GM23248 (cell line): ENCODE measurements at places on chromosomes 11 and 22.

GRCh38 chr11:113077379-113077778 lies 116.2 kb downstream of the NCAM1 start:
- no peak for DNase-seq

- DNase-seq: peak; percentile 45
These were observed 60.6 kb upstream of the E2F8 start for GRCh38 chr11:19301361-19301760.

- no peak for DNase-seq
These were observed 1.8 kb downstream of the LDHAL6A start for GRCh38 chr11:18457450-18457849.

DNA sequence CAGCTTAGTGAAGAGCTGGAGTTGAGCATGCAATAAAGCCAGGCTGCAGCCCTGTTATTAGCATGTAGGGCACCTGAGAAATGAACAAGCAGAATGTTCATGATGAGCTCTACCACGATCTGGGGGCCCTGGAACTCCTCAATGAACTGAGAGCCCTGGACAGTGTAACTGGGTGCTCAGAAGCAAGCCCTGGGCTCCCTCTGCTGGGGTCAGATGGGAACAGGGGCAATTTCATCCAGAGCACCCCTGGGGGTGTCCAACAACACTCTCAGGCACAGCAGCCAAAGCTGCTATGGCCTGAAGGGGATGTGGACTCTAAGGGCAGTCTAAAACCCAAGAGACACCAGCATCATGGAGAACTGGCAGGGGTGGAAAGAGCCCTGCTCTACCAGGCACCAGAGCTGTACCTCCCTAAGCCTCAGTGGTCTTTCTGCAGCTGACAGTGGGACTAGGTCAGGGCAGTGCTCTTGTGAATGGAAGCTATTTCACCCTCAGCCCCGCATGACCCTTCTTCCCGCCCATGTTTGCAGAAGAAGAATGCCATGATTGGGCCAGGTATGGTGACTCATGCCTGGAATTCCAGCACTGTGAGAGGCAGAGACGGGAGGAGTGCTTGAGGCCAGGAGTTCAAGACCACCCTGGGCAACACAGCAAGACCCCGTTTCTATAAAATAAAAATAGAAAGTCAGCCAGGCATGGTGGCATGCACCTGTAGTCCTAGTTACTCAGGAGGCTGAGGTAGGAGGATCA lies 28.9 kb downstream of the THOC5 start:
- peak; percentile 47 for DNase-seq

- DNase-seq: no peak
These were observed 14.3 kb downstream of the MUC5B start for GRCh38 chr11:1237128-1237580.

GRCh38 chr22:27962268-27963044 lies 43.4 kb upstream of the PITPNB start:
- peak; percentile 14 for DNase-seq

DNA sequence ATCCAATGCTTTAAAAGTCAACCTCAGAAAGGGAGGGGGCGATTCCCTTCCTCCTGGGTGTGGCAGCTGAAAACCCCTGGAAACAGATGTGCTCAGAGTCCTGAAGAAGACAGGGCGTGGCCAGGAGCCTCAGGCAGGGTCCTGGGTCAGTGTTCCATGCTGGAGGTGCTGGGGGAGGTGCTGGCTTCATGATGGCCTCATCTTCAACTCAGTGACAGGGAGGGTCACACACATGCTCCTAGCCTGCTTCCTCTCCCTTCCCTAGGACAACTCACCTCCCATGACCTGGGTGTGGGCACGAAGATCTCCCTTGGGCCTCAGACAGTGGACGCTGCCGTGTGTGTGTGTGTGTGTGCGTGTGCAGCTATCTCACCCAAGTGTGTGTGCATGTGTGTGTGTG lies 245.6 kb upstream of the B3GAT1 start:
- DNase-seq: no peak

DNA sequence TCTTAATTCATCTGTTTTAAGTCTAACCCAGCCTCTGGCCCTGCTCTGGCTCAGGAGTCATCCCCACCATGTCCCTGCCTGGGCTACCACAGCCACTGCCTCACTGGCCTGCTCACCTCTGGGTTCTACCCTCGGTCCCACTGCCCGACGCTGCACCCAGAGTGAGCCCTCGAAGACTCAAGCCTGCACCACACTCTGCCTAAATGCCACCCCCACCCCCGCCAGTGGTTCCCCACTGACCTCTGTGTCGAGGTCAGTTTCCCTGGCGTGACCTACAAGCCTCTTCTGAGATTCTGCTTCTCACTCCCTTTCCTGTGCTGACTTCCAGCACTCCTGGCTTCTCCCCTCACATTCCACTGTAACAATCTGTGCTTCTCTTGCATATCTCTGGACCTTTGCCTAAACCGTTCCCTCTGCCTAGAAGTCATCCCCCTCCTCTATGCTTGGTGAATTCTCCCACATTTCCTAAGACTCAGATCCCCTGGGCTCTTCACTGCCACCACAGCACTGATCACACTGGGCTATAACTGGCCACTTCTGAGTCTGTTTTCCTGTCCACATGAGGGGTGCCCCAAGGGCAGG lies 12.5 kb upstream of the PDE2A start:
- peak; percentile 42 for DNase-seq

DNA sequence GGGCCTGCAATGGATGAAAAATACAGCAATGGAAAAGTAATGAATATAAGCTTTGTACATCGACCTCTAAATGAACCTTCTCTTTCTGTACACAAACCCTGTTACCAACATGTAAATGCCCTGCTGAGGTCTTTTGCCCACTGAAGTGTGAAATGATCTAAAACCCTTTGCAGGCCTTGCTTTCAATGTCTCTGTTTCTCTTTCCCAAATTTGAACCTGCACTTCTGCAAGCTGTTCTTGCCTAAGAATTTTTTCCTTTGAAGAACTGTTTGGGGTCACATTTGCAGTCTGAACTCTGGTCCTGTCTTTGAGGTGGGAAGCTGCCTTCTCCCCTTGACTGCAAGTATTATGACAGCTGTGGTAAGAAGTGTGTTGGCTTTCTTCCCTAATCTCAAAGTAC lies 1237.1 kb downstream of the FAM181B start:
- DNase-seq: no peak

- no peak for DNase-seq
These were observed 724.5 kb upstream of the RAG2 start for GRCh38 chr11:37322333-37323194.

- DNase-seq: no peak
These were observed 5.7 kb upstream of the HINFP start for GRCh38 chr11:119115484-119116234.

GRCh38 chr11:133808393-133809140 lies 36.7 kb downstream of the SPATA19 start:
- no peak for DNase-seq

- peak; percentile 77 for DNase-seq
These were observed 11.1 kb downstream of the POLR3H start for GRCh38 chr22:41532908-41533825.

- DNase-seq: no peak
These were observed 32.4 kb upstream of the CD44 start for GRCh38 chr11:35106595-35106994.

- DNase-seq: peak; percentile 38
These were observed 20.6 kb downstream of the POLR3H start for GRCh38 chr22:41523464-41524221.

GRCh38 chr11:102279641-102280170 lies 37.6 kb upstream of the BIRC3 start:
- DNase-seq: peak; percentile 61

GRCh38 chr22:19827341-19828034 lies 27.2 kb downstream of the GNB1L start:
- no peak for DNase-seq

- no peak for DNase-seq
These were observed 24.1 kb downstream of the KCNE3 start for GRCh38 chr11:74443071-74443864.

DNA sequence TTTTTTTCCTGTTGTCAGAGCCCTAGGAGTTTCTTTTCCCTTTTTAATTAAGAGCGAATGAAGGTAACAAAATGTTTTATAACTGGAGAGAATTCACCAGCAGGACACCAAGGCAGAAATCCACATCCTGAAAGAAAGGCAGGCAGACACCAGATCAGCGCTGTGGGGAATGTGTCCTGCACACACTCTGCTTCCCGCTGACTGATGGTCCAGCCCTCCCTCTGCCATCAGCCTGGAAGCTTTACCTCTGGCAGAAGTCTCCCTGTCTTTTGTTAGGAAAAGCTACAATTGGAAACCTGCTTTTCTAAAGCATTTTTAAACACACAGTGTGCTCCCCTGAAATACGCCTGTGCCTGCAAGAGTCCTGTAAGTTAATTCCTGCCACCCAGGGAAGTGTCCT lies 638.5 kb downstream of the NTM start:
- no peak for DNase-seq

DNA sequence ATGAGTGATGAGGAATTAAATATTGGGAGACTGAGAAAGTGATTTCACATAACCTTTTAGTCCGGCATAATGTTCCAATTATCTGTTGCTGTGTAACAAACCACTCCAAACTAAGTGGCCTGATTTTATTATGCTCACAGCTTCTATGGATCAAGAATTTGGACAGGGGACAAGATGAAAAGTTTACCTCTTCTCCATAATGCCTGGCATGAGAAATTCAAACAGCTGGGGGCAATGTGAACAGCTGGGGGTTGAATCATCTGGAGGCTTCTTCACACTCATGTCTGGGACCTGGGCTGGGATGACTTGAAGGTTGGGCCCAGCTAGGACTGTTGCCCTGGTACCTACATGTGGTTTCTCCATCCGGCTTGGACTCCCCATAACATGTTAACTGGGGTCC lies 99.4 kb upstream of the DRD2 start:
- peak; percentile 34 for DNase-seq

DNA sequence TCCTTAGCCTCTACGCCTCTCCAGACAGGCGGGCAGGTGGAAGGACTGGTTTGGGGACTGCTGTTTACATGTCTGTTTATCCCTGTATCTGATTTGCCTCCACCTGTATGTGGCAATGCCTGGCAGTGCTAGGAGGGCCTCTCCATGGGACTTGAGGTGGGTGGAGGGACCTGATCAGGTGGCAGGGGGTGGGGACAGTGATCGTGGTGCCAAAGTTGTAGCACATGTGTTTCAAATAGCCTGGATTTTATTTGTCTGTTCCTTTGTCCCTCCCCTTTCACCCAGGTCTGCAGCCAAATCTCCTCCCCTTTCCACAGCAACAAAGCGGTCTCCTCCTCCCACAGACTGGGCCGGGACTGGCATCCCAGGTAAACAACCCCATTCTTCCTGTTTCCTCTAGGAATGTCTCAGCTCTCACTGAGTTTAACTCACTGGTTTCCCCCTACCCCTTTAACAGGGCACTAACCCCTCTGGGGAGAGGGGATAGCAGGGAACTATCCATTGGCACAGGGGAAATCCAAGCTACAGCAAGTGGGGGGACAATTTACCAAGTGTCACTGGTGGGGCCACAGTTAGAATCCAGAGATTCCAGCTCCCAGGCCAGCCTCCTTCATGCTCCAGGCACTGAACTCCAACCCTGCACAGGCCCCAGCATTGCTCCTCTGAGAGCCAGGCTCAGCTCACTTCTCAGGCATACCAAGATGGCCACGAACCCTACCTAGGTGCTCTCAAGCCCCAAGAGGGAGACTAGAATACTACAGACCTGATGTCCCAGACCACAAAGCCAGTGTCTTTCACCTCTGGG lies 22.9 kb upstream of the TLCD5 start:
- no peak for DNase-seq

DNA sequence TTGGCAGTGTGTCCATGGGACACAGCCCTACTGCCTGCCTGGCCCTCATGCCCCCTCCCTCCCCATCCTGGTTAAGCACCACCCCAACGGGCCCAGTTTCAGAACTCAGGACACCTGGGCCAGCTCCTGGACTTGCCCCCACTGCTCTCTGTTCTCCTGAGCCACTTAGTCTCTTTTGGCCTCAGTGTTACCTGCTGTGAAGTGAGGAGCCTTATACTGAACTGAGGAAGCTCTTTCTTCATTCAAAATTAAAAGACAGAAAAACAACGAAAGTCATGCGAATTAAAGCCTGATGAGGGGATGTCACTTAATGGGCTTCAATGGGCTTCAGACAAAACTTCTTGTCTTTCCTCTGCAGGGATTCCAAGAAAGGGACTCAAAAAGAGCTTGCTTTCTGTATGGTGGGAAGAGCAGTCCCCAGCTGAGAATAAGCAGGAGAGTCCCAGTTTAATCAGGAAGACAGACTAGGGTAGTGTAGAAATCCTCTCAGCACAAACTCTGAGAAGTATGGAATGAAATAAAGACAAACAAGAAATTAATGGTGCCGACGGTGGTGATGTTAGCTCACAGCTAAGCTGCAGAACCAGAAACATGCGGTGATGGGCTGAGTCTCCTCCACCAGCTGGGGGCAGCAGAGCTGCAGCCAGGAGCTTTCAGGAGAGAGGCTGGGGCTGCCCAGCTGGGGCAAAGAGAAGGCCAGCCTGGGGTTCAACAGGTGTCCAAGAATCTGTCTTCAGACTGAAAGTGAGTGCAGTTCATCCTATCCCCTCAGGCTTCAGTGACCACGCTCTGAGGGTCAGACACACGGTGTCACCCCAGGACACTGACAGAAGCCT lies 101.0 kb downstream of the GGTLC2 start:
- DNase-seq: peak; percentile 61

- peak; percentile 43 for DNase-seq
These were observed 741.1 kb upstream of the LUZP2 start for GRCh38 chr11:23755769-23756168.

DNA sequence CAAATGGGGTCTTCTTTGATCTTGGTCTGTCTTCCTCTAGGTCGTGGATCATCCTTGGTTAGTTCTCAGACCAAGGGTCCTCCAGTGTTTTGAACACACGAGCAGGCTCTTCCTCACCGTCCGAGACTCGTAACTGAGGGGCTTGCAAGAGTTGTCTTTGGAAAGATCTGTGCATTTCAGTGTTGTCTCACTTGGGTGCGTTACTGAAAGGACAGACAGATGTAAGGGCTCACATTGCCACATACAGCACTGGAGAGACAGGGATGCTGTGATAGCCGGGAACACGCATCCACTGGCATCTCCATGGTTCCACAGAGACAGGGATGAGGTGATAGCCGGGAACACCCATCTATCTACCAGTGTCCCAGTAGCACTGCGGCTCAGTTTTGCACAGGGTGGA lies 15.7 kb downstream of the GLB1L2 start:
- DNase-seq: no peak

GRCh38 chr11:18853086-18853720 lies 61.6 kb upstream of the PTPN5 start:
- peak; percentile 36 for DNase-seq

GRCh38 chr11:18367431-18367830 lies 26.9 kb upstream of the LDHA start:
- DNase-seq: peak; percentile 34

DNA sequence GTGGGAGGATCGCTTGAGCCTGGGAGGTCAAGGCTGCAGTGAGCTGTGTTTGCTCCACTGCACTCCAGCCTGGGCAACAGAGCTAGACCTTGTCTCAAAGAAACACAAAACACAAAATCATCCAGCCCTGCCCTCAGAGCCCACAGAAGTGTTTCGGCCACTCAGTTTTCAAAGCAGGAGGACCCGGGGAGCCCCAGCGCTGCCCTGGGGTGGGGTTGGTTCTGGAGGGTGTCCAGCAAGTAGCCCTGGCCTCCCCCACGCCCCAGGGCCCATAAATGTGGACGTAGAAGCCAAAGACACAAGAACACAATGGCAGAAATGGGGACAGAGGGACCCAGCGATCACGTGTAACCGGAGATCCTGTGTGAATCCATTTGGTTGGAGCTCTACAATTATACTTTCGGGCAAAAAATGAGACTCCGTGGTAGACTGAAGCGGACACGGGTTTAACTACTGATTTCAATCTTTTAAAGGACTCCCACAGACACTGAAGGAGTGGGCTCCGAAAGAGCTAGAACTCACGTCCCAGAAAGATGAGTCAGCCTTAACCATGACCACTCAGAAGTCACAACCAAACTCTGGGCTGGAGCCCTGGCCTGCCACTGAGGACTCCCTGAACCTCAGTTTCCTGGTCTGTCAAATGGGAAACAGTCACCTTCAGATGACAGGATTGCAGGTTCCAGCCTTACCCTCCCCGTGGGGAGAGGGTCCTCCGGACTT lies 9.0 kb upstream of the CYTH4 start:
- peak; percentile 82 for DNase-seq
